ENCODE measurements at places on chromosomes 3 and 15.
A peak's percentile ranks its signal among the peaks of the same experiment; 100 is the strongest.

DNA sequence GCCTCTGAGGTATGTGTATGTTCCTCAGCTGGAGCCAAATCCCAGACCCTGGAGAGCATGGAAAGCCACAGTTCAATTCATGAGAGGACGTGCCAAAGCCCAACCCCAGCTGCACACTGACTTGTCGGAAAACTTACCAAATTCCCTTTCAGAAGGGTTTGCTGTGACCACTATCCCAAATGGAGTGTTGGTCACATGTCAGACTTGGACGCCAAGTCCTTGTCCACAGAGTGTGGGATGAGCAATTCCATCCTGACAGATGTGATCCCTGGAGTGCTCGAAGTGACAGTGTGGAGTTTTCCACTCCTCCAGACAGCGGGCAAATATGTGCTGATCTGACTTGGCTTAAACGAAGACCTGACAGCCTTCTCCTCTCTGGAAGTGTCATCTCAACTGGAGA lies 71.2 kb downstream of the RORA start:
- ATAC-seq: no peak

DNA sequence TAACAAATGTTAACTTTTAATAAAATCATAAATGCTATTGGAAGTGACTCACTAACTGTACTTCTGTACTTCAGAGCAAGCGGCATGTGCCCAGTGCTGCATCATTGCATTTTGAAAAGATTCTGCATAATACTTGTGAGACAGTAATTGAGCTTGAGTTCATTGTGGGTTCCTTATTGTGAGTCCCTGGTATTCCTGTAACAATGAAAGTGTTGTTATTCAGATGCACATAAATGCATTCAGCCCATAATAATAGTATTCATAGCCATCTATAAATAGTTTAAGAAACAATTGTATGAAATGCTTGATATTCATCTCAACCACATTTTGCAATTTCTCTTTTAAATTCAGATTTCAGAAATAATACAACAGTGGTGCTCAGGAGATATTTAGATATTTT lies 976.4 kb downstream of the CADM2 start:
- ATAC-seq: no peak

DNA sequence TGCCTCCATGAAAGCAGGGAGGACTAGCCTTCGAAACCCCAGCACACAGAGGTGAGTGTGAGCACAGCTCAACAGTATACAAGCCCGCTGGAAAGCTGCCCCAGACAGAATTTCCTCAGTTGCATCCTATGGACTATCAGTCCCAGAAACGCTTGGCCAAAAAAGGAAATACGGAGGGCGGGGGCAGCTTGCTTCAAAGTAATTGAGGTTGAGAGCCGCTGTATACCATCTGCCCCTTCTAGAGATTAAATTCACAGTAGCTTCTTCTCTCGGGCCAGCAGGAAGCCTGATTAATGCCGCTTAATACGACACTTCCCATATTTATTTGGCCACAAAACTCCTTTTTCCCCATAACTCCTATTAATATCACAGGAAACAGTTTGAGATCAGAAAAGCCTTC lies 88.7 kb downstream of the LIPC start:
- no peak for ATAC-seq

DNA sequence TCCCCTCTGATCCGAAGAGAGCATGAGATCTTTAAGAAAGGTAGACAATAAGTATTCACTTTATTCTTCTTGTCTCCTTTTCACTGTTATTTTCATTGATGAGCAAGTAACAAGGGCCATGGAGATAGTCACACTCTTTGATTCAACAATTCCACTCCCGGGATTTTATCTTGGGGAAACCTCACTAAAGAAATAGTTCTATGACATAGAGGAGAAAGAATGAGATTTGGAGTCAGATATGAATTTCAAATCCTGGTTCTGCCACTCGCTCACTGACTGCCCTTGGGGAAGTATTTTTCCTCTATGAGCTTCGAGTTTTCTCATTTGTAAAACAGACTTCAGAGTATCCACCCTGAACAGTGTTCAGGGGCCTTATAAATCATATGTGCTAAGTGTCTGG lies 514.6 kb downstream of the NLGN1 start:
- no peak for ATAC-seq

GRCh38 chr3:46395210-46395661 lies 11.6 kb downstream of the CCR5AS start:
- ATAC-seq: no peak

DNA sequence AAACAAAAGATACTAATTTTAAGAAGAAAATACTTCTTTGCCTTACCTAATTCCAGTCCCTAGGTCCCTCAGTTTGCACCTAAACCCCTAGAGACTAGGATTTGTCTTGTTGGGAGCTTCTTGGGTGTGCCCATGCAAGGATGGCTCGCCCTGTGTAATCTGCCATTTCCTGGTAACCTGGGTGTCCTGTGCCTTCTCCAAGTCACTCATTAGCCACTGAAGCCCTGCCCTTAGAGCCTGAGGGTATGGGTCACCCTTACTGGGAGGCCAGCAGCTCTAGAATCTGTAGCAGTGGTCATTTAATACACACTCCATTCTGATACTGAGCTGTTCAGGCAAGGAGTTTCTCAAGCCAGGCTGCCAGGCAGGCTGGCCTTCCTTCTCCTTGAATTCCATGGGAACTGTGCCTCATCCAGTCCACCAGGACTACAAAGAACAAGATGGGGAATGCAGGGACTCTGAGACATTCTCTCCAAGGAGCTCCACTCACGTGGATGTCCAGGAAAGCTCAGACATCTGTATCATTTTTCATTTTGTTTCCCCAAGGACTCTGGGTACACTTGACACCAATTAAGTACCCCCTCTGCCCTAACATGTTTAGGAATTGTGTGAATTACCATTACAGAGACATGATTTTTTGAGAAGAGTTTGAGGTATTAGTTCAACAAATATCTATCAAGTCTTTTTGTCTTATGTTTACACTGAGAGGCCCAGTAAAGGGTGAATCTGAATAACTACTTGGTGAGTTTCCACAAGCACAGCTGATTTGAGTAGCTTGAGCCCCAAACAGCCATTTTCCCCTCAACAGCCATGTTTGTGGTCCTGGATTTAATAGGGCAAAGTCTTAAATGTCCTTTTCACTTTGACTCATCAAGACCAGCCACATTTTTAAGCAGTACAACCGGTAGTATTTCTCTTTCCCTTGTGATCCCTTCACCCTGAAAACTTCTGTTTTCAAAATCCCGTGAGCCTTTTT lies 52.6 kb downstream of the ARNT2 start:
- ATAC-seq: no peak

GRCh38 chr3:124033360-124034015 lies 41.6 kb upstream of the ROPN1 start:
- ATAC-seq: peak; percentile 10

DNA sequence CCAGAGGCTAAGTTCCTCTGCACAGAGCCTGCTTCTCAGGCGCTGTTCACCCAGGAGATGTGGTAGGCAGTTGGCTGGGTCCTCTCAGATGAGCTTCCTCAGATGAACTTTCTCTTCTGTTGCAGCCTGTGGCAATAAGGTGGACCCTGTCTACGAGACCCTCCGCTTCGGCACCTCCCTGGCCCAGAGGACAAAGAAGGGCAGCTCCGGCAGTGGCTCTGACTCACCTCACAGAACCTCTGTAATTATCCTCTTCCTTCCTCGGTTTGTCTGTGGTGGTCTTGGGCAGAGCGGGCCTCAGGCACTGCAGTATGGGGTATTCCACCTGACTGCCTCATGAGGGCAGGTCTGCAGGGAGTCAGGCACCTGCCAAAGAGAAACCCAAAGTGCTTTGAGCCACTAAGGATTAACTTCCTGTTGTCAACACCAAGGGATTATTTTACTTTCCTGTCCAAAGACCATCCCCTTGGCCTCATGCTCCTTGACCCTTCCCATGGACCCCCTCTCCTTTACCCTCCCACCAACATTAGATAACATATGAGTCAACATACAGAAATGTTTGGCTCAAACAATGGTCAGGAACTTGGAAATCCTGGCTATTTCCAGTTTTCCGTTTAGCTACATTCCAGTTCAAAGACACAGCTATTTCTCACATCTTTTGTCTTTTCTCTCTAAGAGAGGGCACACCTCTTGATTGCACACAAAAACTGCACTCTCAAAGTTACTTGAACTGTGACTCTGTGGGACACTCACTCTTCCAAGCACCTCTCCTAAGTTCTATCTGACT lies 105.9 kb downstream of the STAC start:
- ATAC-seq: no peak

DNA sequence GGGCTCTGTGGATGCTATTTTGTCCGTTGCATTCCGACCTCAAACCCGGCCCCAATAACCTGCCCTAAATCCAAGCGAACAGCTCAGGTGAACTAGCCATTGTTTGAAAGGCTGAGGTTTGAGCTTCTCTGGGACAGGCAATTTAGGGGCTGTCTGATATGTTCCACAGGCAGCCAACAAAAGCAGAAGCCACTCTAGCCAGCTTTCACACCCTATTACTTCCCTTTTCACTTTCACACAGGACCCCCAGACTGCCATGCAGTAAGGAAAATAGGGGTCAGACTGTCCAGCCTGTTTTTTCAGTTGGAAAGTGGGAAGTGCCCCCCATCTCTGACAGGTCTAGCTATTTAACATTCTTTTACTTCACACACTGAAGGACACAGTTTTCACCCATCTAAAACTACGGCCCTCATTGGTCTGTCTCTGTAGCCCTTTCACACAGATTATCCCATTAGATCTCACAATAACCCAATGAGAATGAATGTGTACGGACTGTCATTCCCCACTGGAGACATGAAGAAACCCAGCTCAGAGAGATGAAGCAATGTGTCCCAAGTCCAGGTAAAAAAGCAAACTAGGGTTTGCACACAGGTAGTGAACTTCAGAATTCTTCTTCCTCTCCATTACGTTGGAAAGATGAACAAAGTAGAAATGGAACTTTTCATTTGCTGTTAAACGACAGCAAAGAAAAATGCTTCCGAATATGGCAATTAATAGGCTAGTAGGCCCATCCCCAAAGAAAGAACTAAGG lies 1.9 kb downstream of the CCDC12 start:
- ATAC-seq: no peak

GRCh38 chr3:133595341-133595740 lies 21.9 kb downstream of the CDV3 start:
- ATAC-seq: peak; percentile 95

- no peak for ATAC-seq
Measured at GRCh38 chr15:82072926-82073537, 27.2 kb upstream of the MEX3B start.

DNA sequence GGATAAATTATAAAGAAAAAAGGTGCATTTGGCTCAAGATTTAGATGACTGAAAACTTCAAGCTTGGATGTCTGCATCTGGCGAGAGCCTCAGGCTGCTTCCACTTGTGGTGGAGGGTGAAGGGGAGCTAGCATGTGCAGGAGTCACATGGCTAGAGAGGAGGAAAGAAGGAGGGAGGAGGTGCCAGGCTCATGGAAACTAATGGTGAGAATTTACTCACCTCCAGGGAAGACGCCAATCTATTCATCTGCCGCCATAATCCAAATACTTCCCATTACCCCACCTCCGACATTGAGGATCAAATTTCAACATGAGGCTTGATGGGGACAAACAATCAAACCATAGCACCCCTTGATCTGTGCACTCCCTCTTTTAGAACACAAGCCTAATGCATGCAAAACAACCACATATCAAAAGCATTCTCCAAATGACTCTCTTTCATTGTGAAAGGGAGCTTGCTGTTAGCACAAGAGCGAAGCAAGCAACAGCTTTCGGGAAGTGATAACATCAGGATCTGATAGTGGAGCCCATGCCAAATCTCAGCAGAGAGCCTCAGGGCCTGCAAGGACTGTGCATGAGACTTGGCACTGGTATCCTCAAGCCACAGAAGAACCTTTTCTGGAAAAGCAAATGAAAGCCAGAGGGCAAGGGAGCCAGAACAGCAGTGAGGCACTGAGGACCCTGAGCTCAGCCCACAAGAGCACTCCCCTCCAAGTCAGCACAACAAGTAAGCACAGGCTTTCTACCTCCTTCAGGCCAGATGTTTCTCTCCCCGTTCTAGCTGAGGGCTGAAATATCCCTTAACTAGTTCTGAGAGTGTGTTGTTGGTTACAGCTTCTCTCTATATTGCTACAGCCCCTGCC lies 50.2 kb upstream of the THBS1 start:
- ATAC-seq: no peak

- ATAC-seq: no peak
Measured at GRCh38 chr3:148880681-148881080, 15.6 kb downstream of the CPA3 start.

GRCh38 chr3:42728056-42728455 lies 25.5 kb upstream of the HHATL start:
- no peak for ATAC-seq

- no peak for ATAC-seq
Measured at GRCh38 chr15:101447561-101448071, 41.9 kb downstream of the PCSK6 start.

DNA sequence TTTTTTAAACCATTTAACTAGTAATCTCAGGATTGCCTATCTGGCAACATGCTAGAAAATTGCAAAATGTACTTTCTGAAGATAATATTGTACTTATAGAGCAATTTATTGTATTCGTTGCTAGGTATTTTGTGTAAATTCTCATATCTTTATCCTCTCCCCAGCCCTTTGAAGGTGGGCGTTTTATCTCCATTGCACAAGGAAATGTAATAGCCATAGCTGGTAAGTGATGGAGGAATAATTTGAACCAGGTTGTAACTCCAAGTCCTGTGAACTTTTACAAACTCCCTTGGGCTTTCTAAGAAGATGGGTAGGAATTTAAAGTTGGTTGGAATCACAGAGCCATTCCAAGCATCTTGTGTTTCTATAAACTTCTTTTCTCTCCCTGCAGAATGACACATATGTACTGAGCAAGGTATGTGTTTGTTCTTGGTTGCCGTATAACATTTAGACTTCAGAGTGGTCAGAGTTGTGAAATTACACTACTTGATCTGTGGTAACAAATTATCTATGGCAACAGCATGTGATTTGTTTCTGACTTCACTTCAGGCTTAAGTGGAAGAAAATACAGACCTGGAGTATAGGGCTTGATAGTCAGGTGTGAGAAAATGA lies 170.9 kb downstream of the AKAP13 start:
- no peak for ATAC-seq

GRCh38 chr3:113873814-113874526 lies 35.4 kb downstream of the GRAMD1C start:
- no peak for ATAC-seq

DNA sequence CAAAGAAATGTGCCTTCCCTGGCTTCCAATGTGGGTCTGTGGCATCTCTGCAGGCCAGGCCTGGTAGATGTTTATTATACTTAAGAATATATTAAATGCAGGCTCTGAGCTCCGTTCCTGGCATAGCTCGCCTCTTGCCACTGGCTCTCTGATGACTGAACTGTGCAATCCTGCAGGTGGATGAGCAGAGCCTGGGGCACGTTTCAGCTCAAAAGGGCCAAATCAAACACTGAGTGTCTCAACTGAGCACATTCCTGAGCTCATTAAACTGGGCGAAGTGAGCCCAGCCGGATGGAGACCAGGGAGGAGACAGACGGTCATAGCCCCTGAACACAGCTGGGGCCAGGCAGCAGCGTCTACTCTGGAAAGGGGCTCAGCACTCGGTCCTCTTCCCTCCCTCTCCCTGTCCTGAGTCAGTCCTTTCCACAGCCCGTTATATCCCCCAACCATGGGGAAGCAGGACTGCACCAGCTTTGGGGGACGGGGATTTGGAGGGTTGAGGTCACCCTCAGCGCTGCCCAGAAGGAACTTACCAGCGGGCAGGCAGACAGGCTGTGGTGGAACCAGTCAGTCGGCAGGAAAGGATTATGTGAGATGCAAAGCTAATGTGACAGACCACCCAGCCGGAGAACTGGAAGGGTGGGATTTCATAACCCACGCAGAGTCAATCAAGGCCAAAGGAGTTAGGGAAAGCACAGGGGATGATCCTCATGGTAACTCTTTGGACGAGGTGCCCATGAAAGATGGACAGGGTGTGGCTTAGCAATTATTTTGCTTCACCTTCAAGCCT lies 77.4 kb upstream of the ANKRD34C start:
- no peak for ATAC-seq
